CD4-positive, alpha-beta T cell treated with Interleukin-12 subunit alpha and Interleukin-12 subunit beta, for 1 hour (primary cell): ENCODE measurements at places on chromosomes 5 and 9.

DNA sequence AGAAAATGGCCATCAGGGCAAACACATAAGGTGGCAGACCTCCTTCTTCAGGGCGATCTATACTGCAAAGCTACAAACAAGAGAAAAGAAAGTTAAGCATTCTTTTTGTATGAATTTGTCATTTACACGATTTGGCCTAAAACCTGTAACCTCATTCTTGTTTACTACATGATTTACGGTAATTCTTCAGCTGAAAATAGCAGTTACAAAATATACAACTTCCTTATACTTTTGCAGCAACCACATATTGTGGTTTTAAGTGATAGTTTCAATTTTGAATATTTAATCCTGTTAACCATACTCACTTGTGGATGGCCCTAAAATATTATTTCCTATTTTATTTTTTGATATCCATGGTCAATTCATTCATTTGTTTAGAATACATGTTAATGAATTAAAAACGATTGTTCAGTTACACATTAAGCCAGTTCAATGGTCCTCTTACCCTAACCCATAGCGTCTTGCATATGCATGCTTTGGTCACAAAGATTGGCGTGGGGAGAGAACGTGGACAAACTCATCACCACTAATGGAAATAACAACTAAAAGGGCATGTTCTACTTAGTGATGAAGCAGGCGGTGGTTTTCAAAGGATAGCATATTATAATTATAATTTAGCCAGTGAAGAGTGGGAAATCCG, 16.6 kb downstream of the TUT7 start:
- peak; percentile 44 for DNase-seq

- DNase-seq = no peak
Observed at GRCh38 chr9:127539259-127539981, 72.7 kb upstream of the STXBP1 start.

- DNase-seq = peak; percentile 50
Observed at GRCh38 chr5:148620696-148621095, 33.6 kb downstream of the HTR4 start.

- DNase-seq = no peak
Observed at GRCh38 chr9:134784577-134785305, 95.9 kb upstream of the FCN2 start.

- no peak for DNase-seq
Observed at GRCh38 chr9:126198854-126199253, 127.8 kb upstream of the MVB12B start.

GRCh38 chr5:172008111-172008455, 1.6 kb upstream of the FBXW11 start:
- no peak for DNase-seq
